Body of pancreas (tissue), 4 donors: ENCODE measurements at places on chromosomes 2 and 18. TPM values are rescaled to one million over a fixed set of nuclear protein-coding genes. Genes with fewer than 3 reads are reported as not detected.

FAM237A gene
- total RNA-seq: not detected

NDUFV2 gene
- total RNA-seq: 42.5 TPM

WDR35 gene
- total RNA-seq: 6.7 TPM

GREB1L gene
- 3.0 TPM for total RNA-seq

CDH2 gene
- 0.78 TPM for total RNA-seq

LHCGR gene
- not detected for total RNA-seq

EDAR gene
- total RNA-seq: not detected

ST8SIA5 gene
- total RNA-seq: 1.6 TPM

FBLN7 gene
- 1.3 TPM for total RNA-seq

- no peak overlapping the region for H3K27ac ChIP-seq
- peaks cover 48% of the 10 kb centered on the region for H3K27me3 ChIP-seq
- H3K36me3 ChIP-seq: no peaks in the 10 kb centered on the region
- peaks cover 30% of the 10 kb centered on the region for H3K4me1 ChIP-seq
- no peak overlapping the region for H3K4me3 ChIP-seq
These were observed 6.0 kb downstream of the HOXD3 start for GRCh38 chr2:176162911-176163671.

- H3K4me1 ChIP-seq: no peaks in the 10 kb centered on the region
- H3K4me3 ChIP-seq: no peak overlapping the region
- DNase-seq: no peak
- no peaks in the 10 kb centered on the region for H3K36me3 ChIP-seq
- H3K27me3 ChIP-seq: no peaks in the 10 kb centered on the region
- H3K27ac ChIP-seq: no peak overlapping the region
These were observed 325.0 kb downstream of the ARL6IP6 start for GRCh38 chr2:153043385-153043784.

- peaks cover 58% of the 10 kb centered on the region for H3K4me1 ChIP-seq
- no peaks in the 10 kb centered on the region for H3K36me3 ChIP-seq
- no peak for DNase-seq
These were observed 209.5 kb upstream of the HAAO start for GRCh38 chr2:43001787-43002468.

DNA sequence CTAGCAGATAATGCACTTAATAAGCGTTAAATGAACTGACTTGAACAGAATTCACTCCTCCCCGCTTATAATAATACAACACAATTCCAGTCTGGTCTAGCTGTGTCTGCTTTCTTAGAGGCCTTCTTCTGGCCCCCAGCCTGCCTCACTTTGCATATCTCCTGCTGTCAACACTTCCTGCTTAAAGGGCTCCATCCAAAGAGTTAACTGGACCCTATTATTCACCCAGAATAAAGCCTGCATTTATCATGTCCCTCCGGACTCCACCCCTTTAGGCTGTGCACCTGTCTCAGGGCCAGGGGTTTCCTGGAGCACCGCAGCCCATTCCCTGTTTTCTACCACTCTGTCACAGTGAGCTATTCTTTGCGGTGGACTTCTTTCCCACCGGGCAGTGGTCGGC lies 292.8 kb upstream of the FBXO11 start:
- no peaks in the 10 kb centered on the region for H3K27me3 ChIP-seq
- no peaks in the 10 kb centered on the region for H3K36me3 ChIP-seq
- DNase-seq: no peak
- no peaks in the 10 kb centered on the region for H3K4me1 ChIP-seq
- no peak overlapping the region for H3K4me3 ChIP-seq

DNA sequence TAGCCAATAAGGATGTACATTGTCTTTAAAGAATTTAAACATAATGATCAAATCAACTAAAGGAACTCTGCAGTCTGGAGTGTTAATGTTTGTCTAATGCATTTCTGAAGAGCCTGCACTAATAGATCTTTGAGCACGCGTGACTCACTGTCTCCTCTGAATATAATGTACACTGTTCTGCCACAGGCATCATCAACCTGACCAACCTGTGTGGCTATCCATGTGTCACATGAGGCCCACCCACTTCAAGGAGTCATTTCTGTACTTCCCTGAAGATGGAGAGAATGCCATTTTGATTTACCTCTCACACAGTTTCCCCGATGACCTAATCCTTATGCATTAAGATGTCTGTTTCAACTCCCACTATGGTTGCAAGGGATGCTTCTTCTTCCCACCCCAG lies 434.0 kb upstream of the SPHKAP start:
- no peaks in the 10 kb centered on the region for H3K27me3 ChIP-seq
- H3K4me3 ChIP-seq: no peak overlapping the region
- no peaks in the 10 kb centered on the region for H3K4me1 ChIP-seq
- DNase-seq: no peak
- no peaks in the 10 kb centered on the region for H3K36me3 ChIP-seq

DNA sequence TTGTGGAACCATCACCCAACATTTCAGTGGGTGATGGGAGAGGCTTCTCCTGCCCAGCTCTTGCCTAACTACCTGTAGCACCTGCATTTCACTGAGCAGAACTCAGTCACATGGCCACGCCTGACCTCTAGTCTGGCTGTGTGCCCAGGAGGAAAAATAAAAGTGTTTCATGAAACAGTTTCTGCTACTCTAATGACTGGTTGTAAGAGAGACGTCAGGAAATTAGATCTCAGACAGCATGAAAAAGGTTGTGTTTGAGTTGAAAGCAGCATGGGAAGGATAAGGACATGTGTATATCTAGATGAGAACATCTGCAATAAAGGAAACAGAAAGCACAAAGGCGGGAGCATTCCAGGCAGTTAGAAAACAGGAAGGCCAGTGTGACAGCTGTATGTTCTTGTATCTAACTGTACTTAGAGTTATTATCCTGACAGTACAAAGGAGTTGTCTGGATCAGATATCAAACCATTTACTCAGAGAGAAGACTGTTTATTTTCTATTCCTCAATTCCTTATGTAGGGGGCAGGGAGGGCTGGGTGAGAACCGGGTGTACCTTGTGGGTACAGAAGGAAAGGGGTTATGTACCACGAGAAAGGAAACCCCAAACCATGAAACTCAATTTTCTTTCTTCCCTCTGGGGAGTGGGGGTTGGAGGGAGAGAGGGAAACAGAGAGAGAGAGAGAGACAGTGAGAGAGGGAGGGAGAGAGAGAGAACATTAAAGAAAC lies 307.4 kb upstream of the VWC2L start:
- H3K27ac ChIP-seq: no peak overlapping the region
- H3K4me1 ChIP-seq: peaks cover 8% of the 10 kb centered on the region
- DNase-seq: peak; percentile 31
- no peaks in the 10 kb centered on the region for H3K36me3 ChIP-seq
- no peak overlapping the region for H3K4me3 ChIP-seq

DNA sequence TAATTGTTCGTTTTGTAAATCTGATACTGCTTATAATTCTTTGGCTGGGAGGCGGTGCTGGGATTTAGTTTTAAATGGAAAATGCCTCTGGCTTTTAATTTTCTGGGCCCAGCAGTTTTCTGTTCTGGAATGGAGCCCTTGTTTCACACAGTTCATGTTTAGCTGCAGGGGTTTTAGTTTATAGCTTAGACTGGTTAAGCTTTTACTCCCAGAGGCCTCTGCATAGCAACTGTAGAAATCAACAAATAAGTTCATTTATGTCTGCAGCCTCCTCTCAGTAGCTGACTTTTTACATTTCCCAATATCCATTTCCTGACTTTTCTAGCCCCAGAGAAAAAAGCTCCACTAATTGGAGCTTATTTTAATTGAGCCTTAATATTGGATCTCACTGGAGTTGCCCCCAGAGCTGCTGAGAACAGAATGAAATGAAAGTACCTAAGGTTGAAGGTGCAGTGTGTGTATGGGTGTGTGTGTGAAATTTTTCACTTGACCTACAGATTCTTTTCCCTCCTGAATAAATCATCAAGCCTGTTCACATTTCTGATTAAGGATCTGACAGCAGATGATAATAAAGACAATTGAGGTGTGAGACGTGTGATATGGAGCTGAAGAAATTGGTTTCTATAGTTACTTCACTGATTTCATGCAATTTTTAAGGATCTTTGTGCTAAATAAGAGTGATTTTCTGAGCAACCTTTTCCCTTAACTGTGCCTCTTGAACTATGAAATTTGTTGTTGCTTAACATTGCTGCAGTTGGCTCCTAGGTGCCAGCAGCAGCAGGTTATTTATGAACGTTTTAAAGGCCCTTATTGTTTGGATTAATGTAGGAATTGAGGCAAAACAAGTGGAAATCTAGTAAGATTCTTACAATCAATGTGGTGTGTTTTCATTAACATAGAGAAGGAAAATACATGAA lies 109.6 kb downstream of the TAF4B start:
- no peaks in the 10 kb centered on the region for H3K4me1 ChIP-seq
- H3K36me3 ChIP-seq: no peaks in the 10 kb centered on the region
- H3K27ac ChIP-seq: no peak overlapping the region
- no peaks in the 10 kb centered on the region for H3K27me3 ChIP-seq
- no peak for DNase-seq
- no peak overlapping the region for H3K4me3 ChIP-seq

GRCh38 chr18:46246101-46246500 lies 141.9 kb downstream of the HAUS1 start:
- peaks cover 15% of the 10 kb centered on the region for H3K4me1 ChIP-seq
- no peaks in the 10 kb centered on the region for H3K27me3 ChIP-seq
- H3K4me3 ChIP-seq: no peak overlapping the region
- H3K36me3 ChIP-seq: no peaks in the 10 kb centered on the region
- DNase-seq: no peak

- H3K27ac ChIP-seq: peak overlapping the region; percentile 94
- H3K4me3 ChIP-seq: peak overlapping the region; percentile 95
- peak; percentile 58 for DNase-seq
- no peaks in the 10 kb centered on the region for H3K27me3 ChIP-seq
- H3K36me3 ChIP-seq: no peaks in the 10 kb centered on the region
These were observed 758 bp downstream of the SCLY start for GRCh38 chr2:238061315-238062202.
